ENCODE measurements at places on chromosomes 5 and 9. TPM values are rescaled to one million over a fixed set of nuclear protein-coding genes. Genes with fewer than 3 reads are reported as not detected.

Gene ECM2
- 1.5 TPM for total RNA-seq

Gene PCDHGB7
- 0.90 TPM for total RNA-seq

Gene FAM169A
- total RNA-seq = 13.1 TPM

Gene PCDHA8
- total RNA-seq = 0.53 TPM

Gene CDH9
- total RNA-seq = not detected

Gene WHRN
- total RNA-seq = 7.1 TPM

Gene SLC36A2
- total RNA-seq = not detected

Gene SPATA31D4
- not detected for total RNA-seq

Gene C9orf153
- total RNA-seq = not detected

Gene ADCY2
- total RNA-seq = 0.69 TPM

Gene OTP
- not detected for total RNA-seq

Gene HBEGF
- total RNA-seq = 21.3 TPM

Gene PKD2L2
- total RNA-seq = not detected
